ENCODE measurements at places on chromosomes 11 and 22. TPM values are rescaled to one million over a fixed set of nuclear protein-coding genes. Genes with fewer than 3 reads are reported as not detected.

DNA sequence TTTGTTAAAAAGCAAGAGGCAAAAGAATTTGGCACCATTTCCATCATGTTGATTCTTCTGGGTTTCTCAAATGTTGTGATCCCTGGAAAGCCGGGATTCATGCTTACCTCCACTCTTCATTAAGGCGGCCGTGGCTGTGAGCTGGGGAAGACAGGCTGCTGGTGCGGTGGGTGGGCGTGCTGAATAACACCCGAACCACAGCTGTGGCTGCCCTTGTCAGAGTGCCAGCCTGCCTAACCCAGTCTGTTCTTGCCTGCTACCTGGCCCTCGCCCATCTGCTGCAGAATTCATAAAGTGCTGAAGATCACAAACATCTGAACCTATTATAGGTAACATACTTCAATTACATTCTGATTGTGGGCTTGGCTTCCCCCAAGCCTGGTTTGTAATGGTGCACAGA, 95.8 kb upstream of the RCN1 start:
- no peak for DNase-seq
- H3K4me1 ChIP-seq = peaks cover 6% of the 10 kb centered on the region
- no peaks in the 10 kb centered on the region for H3K27me3 ChIP-seq
- H3K4me3 ChIP-seq = no peak overlapping the region
- H3K27ac ChIP-seq = no peak overlapping the region

- H3K4me3 ChIP-seq = no peak overlapping the region
- H3K27me3 ChIP-seq = no peaks in the 10 kb centered on the region
- H3K27ac ChIP-seq = no peak overlapping the region
- no peak for DNase-seq
These were observed 787.0 kb downstream of the OPCML start for GRCh38 chr11:132745306-132745705.

- peak overlapping the region; percentile 84 for H3K4me3 ChIP-seq
- H3K27ac ChIP-seq = peak overlapping the region; percentile 86
- H3K4me1 ChIP-seq = peaks cover 14% of the 10 kb centered on the region
- no peak for DNase-seq
- no peaks in the 10 kb centered on the region for H3K27me3 ChIP-seq
- H3K36me3 ChIP-seq = no peaks in the 10 kb centered on the region
These were observed 390 bp upstream of the HTATIP2 start for GRCh38 chr11:20363149-20363499.

Gene CHRM1
- total RNA-seq = not detected

Gene PRODH
- 7.5 TPM for total RNA-seq

GRCh38 chr11:8382436-8383053, 118.9 kb upstream of the LMO1 start:
- no peaks in the 10 kb centered on the region for H3K36me3 ChIP-seq
- no peaks in the 10 kb centered on the region for H3K4me1 ChIP-seq
- no peak overlapping the region for H3K4me3 ChIP-seq
- no peak for DNase-seq

Gene GGTLC2
- not detected for total RNA-seq

Gene PTS
- 27.3 TPM for total RNA-seq

DNA sequence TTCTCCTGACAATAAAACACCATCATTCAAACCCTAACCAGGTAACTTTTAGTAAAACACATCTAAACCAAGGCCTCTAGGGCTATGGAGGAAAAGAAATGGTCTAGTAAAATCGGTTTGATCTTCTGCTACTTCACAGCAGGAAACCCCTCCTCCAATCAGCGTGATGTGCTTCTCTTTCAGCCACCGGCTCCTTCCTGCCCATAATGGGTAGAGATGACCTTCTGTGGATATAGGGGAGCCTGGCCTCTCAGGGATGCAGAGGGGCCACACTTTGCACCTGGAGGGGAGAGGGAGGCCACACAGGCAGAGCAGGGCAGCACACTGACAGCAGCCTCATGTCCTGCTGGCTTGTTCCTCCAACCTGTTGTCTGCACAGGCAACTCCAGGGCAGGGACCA, 6.9 kb downstream of the EHD1 start:
- H3K36me3 ChIP-seq = peaks cover 12% of the 10 kb centered on the region
- H3K27me3 ChIP-seq = no peaks in the 10 kb centered on the region
- no peak for DNase-seq
- H3K4me1 ChIP-seq = peaks cover 66% of the 10 kb centered on the region
- H3K27ac ChIP-seq = peak overlapping the region; percentile 86
